Activated CD4-positive, alpha-beta memory T cell treated with anti-CD3 and anti-CD28 coated beads, Interleukin-2, amount 10 ng/mL, durations not matched to agents 7 days and 5 days (primary cell): ENCODE measurements at places on chromosomes 5 and 9.

GRCh38 chr9:93154293-93154903 lies 20.3 kb upstream of the NINJ1 start:
- no peaks in the 10 kb centered on the region for H3K27me3 ChIP-seq
- H3K4me3 ChIP-seq, result no peak overlapping the region
- peak; percentile 42 for DNase-seq
- H3K4me1 ChIP-seq, result peaks cover 37% of the 10 kb centered on the region

DNA sequence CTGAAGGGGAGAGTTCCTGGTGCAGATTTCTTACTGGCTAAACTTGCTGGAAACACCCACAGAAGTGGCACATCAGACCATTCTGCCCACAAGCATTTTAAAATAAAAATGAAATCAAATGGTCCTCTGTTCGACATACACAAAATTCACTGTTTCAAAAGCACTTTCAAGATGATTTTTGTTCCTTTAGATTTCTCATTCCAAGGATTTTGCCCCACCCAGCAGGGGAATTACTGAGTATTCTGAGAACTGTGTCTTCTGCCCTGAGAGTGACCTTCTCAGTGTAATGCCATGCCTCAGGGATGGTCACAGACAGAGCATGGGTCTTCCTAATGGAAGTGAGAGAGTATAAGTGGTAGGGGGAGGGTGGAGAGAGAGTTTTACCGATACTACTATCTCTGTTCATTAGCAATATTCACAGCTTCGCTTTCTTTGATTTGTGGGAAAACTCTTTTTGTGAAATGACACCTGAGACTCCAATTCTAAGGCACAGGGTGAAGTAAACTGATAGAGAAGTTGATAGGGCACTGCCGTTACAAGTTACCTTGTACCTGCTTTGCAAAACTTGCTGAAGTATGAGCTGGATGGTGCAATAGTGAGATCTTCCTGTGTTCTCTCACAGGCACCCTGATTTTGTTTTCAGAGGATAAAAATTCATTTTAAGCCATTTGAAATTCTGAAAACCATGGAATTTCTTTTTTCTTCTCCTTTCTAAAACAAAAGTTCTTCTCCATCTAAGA lies 95.8 kb upstream of the CD180 start:
- H3K4me3 ChIP-seq, result no peak overlapping the region
- H3K4me1 ChIP-seq, result no peaks in the 10 kb centered on the region
- no peaks in the 10 kb centered on the region for H3K27me3 ChIP-seq
- no peak overlapping the region for H3K27ac ChIP-seq
- no peak for DNase-seq

DNA sequence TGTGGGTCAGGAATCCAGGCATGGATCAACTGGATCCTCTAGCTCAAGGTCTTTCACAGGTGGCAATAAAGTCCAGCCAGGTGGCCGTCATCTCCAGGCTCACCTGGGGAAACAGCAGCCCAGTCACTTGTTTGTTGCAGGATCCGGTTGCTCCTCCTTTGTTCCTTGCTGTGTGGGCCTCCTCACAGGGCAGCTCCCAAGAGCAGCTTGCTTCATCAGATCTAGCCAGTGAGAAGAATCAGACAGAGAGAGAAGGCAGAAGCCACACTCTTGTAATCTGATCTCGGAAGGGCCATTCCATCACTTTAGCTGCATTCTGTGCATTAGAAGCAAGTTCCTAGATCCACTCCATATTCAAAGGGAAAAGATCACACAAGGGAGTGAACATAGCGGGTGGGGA lies 3.2 kb upstream of the HSD17B3 start:
- H3K27me3 ChIP-seq, result peaks cover 4% of the 10 kb centered on the region
- no peaks in the 10 kb centered on the region for H3K4me1 ChIP-seq
- no peaks in the 10 kb centered on the region for H3K36me3 ChIP-seq

DNA sequence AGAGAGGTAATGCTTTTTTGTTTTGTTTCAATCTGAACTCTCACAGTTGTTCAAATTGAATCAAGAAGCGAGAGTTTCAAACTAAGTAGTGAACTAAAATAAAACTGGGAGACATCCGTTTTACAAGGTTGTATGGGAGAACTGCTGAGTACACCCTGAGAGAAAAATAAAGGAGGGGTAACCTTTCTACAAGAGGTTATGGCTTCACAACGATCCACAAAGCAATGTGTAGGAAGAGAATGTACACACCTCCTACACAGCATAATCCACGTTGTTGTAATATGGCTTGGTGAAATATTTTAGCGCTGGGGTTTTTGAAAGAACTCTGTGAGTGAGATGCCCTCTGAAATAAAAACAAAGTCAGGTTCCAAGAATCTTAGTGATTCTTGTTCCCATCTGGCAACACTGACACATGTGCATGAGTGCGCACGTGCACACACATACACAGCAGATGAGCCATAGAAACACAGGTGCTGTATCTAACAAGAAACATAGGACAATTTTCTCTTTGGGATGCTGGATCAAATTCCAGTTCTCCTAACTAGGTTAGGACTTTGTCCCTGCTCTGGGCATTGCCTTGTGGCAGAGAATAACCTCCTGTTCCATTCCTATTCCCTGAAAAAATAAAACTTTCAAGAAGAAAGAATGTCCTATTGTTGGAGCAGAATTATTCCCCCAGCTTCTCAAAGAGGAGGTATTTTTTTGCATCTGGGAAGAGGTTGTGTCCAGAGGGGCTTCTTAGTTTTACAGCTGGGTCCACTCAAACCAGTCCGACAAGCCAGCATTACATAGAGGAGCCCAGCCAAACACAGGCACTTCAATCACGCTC lies 94.5 kb upstream of the EFNA5 start:
- no peak overlapping the region for H3K4me3 ChIP-seq
- no peak overlapping the region for H3K27ac ChIP-seq
- DNase-seq, result no peak
- H3K27me3 ChIP-seq, result peaks cover 7% of the 10 kb centered on the region

- no peaks in the 10 kb centered on the region for H3K36me3 ChIP-seq
- no peak overlapping the region for H3K4me3 ChIP-seq
- no peaks in the 10 kb centered on the region for H3K4me1 ChIP-seq
- no peaks in the 10 kb centered on the region for H3K27me3 ChIP-seq
- no peak overlapping the region for H3K27ac ChIP-seq
Observed at GRCh38 chr9:22374051-22374450, 72.6 kb upstream of the DMRTA1 start.

DNA sequence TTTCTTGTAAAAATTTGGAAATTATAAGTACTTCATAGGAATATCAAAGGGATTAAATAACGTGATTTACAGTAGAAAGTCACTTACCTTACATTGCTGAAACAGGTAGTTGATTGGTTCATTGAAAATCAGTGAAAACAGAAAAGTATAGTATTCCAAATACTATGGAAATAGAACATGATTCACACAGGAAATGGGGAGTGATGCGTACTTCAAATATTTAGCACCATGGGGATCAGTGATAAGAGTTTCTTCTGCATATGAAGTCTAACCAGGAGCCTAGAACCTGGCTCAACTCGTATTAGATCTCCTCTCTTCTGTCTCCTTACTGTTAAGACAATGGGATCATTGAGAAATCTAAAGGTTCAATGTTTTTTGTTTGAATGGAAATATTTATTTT lies 133.3 kb downstream of the FAM174A start:
- H3K27me3 ChIP-seq, result peaks cover 2% of the 10 kb centered on the region
- no peak for DNase-seq
- H3K27ac ChIP-seq, result no peak overlapping the region
- H3K4me1 ChIP-seq, result peaks cover 14% of the 10 kb centered on the region

DNA sequence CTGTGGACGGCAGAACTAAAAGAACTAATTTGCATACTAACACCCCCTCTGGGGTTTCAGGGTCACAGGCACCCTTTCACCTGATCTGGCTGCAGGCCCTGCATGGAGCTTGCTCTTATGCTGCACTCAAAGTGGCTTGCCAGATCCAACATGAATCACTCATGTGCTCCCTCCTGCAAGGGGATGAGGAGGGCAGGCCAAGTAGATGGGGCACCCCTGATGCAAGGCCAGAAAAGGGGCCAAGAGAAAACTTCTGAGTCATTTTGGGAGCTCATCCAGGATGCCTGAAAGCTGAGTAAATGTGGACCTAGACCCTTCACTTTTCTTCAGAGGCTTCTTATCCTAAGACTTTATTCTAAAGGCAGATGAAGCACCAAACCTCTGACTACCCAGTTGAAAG lies 558.5 kb upstream of the PTGER4 start:
- peaks cover 17% of the 10 kb centered on the region for H3K36me3 ChIP-seq
- no peak overlapping the region for H3K27ac ChIP-seq
- no peaks in the 10 kb centered on the region for H3K4me1 ChIP-seq
- no peak overlapping the region for H3K4me3 ChIP-seq
- H3K27me3 ChIP-seq, result no peaks in the 10 kb centered on the region
- DNase-seq, result no peak

- H3K4me3 ChIP-seq, result no peak overlapping the region
- no peak overlapping the region for H3K27ac ChIP-seq
- DNase-seq, result no peak
- no peaks in the 10 kb centered on the region for H3K36me3 ChIP-seq
Observed at GRCh38 chr5:167219298-167219697, 1072.1 kb upstream of the WWC1 start.

DNA sequence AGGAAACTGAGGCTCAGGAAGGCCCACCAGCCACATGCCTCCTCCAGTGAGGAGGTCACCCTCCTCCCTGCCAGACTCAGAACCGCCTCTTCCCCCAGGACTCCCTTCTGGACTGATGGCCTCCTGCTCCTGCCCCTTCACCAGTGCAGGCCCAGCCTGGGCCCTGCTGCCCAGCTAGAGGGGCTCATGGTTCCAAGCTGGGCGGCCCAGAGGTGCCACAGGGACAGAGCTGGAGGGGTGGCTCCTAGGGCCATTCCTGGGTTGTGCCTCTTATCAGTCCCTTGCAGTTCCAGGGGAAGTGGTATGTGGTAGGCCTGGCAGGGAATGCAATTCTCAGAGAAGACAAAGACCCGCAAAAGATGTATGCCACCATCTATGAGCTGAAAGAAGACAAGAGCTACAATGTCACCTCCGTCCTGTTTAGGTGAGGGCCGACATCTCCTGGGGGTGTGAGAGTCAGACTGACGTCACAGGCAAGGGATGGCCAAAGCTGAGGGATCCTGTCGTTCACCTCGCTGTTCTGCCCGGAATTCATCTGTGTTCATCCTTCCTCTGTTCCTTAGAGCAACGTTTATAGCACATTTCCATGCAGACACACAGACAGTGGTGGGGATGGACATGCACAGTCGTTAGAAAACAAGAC lies 819 bp downstream of the LCN2 start:
- no peak overlapping the region for H3K4me3 ChIP-seq
- no peaks in the 10 kb centered on the region for H3K27me3 ChIP-seq
- H3K36me3 ChIP-seq, result no peaks in the 10 kb centered on the region
- no peaks in the 10 kb centered on the region for H3K4me1 ChIP-seq
- no peak overlapping the region for H3K27ac ChIP-seq
- no peak for DNase-seq

DNA sequence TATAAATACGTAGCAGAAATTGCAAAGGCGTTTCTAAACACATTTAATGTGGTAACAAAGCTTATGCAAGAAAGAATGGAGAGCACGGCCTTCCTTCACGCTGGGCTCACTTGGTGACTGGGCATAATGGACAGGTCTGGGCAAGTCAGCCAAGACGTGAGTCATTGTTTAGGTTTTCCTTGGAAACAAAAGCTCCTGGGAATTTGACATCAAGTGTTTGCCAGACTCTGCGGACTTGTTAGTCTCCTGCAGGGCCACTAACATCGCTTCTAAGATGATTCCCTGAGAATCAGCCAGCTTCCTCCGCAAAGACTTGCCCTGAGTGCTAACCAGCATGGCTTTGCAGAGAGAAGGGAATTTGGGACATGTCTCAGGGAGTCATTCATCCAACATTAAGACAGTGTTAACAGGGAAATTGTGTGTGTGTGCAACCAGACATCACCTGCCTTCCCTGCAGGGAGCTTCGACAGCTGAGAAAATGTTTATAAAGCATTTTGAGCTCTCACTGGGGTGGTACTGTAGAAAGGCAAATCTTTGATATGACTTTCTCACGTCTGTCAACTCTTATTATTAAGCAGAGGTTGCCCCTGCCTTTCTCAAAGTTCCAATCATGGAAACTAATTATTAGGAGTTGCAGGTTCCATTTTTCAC lies 182.5 kb downstream of the NTRK2 start:
- peaks cover 3% of the 10 kb centered on the region for H3K27me3 ChIP-seq
- no peak for DNase-seq
- no peaks in the 10 kb centered on the region for H3K4me1 ChIP-seq
- H3K4me3 ChIP-seq, result no peak overlapping the region
- H3K36me3 ChIP-seq, result no peaks in the 10 kb centered on the region

- no peak for DNase-seq
- H3K4me1 ChIP-seq, result no peaks in the 10 kb centered on the region
- H3K36me3 ChIP-seq, result no peaks in the 10 kb centered on the region
- no peak overlapping the region for H3K27ac ChIP-seq
- no peaks in the 10 kb centered on the region for H3K27me3 ChIP-seq
- H3K4me3 ChIP-seq, result no peak overlapping the region
Observed at GRCh38 chr5:73826301-73827105, 200.5 kb downstream of the ARHGEF28 start.

GRCh38 chr9:27511771-27512170 lies 12.3 kb upstream of the IFNK start:
- DNase-seq, result no peak
- H3K4me1 ChIP-seq, result no peaks in the 10 kb centered on the region
- H3K27me3 ChIP-seq, result no peaks in the 10 kb centered on the region
- no peak overlapping the region for H3K4me3 ChIP-seq
- no peak overlapping the region for H3K27ac ChIP-seq

DNA sequence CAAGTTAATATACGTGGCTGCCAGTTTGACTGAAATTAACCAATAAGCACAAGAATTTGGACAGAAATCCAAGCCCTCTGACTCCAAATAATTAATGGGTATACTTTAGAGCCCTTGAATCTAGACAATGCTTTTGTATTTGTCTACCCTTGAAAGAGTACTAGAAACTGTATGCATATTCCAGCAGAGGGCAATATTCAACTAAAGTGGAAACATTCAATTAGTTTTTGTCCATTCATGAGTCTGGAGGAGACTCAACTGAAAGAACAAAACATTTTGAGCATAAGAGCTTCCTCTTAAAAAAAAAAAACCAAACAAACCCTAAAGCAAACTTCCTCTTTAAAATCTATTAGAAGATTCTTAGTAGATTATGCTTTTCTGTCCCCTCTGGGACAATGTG lies 157.8 kb downstream of the ARHGEF28 start:
- no peak overlapping the region for H3K27ac ChIP-seq
- H3K4me3 ChIP-seq, result no peak overlapping the region
- no peaks in the 10 kb centered on the region for H3K36me3 ChIP-seq
- peaks cover 20% of the 10 kb centered on the region for H3K27me3 ChIP-seq

DNA sequence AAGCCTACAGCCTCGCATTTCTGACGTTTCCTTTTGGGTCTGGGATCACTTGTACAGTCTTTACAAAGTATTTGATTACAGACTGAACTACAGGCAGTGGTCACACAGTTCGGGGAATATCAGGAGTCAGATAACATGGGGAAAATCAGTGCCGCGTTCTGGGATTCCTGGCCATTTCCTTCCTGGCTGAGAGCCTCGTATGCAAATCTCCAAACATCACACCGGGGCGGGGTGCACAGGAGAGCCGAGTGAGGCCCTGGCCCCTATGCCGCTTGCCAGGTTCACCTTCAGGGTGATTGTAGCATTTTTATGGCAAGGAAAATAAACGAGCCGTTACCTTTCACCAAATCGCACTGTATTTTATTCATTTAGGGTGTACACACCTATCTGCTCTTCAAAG lies 29.6 kb upstream of the SLC9A3 start:
- H3K36me3 ChIP-seq, result no peaks in the 10 kb centered on the region
- no peaks in the 10 kb centered on the region for H3K4me1 ChIP-seq
- peaks cover 15% of the 10 kb centered on the region for H3K27me3 ChIP-seq
- DNase-seq, result peak; percentile 14
- no peak overlapping the region for H3K4me3 ChIP-seq
